ENCODE measurements at places on chromosomes 4 and X.
A peak's percentile ranks its signal among the peaks of the same experiment; 100 is the strongest.

DNA sequence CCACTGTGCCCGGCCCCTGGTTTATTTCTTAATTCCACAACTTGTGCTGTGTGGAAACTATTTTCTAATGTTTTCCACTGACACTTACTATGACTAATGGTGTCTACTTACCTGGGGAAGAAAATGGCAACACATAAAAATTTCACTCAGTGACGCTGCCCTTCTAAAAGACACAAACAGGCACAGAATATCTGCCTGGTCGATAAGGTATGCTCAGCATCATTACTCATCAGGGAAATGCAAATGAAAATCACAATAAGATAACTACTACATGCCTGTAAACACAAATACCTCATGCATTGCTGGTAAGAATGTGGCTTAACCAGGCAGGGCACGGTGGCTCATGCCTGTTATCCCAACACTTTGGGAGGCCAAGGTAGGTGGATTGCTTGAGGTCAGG, 61.6 kb downstream of the UBE2K start:
- no peaks in the 10 kb centered on the region for H3K4me1 ChIP-seq
- H3K36me3 ChIP-seq, result peaks cover 24% of the 10 kb centered on the region
- H3K27me3 ChIP-seq, result no peaks in the 10 kb centered on the region
- no peak for DNase-seq
- no peak overlapping the region for H3K27ac ChIP-seq

- no peak overlapping the region for H3K4me3 ChIP-seq
- DNase-seq, result no peak
- H3K36me3 ChIP-seq, result no peaks in the 10 kb centered on the region
- H3K27me3 ChIP-seq, result no peaks in the 10 kb centered on the region
- H3K4me1 ChIP-seq, result no peaks in the 10 kb centered on the region
- no peak overlapping the region for H3K27ac ChIP-seq
These were observed 8.0 kb downstream of the FAM241A start for GRCh38 chr4:112153211-112153791.

GRCh38 chr4:57048590-57049304, 61.4 kb downstream of the IGFBP7 start:
- no peak overlapping the region for H3K4me3 ChIP-seq
- no peaks in the 10 kb centered on the region for H3K27me3 ChIP-seq
- no peaks in the 10 kb centered on the region for H3K4me1 ChIP-seq
- H3K36me3 ChIP-seq, result no peaks in the 10 kb centered on the region
- no peak overlapping the region for H3K27ac ChIP-seq
- DNase-seq, result no peak

- DNase-seq, result no peak
- no peak overlapping the region for H3K27ac ChIP-seq
- H3K4me1 ChIP-seq, result peaks cover 7% of the 10 kb centered on the region
- H3K36me3 ChIP-seq, result peaks cover 15% of the 10 kb centered on the region
- no peak overlapping the region for H3K4me3 ChIP-seq
- H3K27me3 ChIP-seq, result no peaks in the 10 kb centered on the region
These were observed 19.7 kb downstream of the RNF212 start for GRCh38 chr4:1093391-1094335.

- peak overlapping the region; percentile 58 for H3K27ac ChIP-seq
- DNase-seq, result peak; percentile 36
- no peaks in the 10 kb centered on the region for H3K36me3 ChIP-seq
- H3K27me3 ChIP-seq, result no peaks in the 10 kb centered on the region
- H3K4me1 ChIP-seq, result peaks cover 16% of the 10 kb centered on the region
- no peak overlapping the region for H3K4me3 ChIP-seq
These were observed 207.4 kb upstream of the JADE1 start for GRCh38 chr4:128601991-128602695.

DNA sequence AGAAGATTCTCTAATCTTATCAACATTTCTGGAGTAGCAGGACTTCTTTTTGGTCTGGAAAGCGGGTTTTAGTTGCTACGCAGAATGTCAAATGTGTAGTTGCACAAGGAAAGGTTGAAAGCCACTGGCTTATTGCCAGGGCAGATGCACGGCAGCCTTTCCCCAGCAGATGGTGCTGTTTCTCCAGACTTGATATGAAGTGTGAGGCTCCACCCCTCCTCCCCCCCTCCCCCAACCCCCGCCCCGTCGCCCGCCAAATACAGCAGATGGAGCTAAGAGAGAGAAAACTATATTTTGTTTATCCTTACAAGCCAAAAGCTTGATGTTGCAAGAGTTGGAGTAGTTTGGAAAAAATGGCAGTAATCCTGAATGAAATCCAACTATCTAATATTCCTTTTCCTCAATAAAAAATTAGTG, 32.0 kb downstream of the ENOPH1 start:
- peaks cover 17% of the 10 kb centered on the region for H3K36me3 ChIP-seq
- no peaks in the 10 kb centered on the region for H3K4me1 ChIP-seq
- no peaks in the 10 kb centered on the region for H3K27me3 ChIP-seq
- no peak overlapping the region for H3K27ac ChIP-seq

DNA sequence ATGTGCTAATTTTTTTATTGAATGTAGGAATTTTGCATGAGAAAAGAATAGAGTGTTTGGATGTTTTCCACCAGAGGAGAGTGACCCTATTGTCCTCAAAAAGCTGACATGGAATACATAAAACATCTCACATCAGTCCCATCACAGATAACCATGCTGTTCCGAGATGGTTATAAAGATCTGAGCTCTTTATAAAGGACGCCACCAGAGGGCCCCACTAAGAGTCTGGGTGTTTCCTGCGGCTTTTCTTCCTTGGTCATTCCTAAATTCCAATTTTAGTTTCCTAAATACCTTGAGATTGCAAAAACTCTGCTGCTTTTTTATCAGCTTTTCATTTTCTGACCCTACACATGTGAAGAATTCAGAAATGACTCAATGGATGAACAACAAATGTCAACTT, 504.5 kb upstream of the FRG1 start:
- H3K27ac ChIP-seq, result no peak overlapping the region
- no peaks in the 10 kb centered on the region for H3K4me1 ChIP-seq
- H3K36me3 ChIP-seq, result no peaks in the 10 kb centered on the region
- H3K4me3 ChIP-seq, result no peak overlapping the region
- no peaks in the 10 kb centered on the region for H3K27me3 ChIP-seq
- no peak for DNase-seq

DNA sequence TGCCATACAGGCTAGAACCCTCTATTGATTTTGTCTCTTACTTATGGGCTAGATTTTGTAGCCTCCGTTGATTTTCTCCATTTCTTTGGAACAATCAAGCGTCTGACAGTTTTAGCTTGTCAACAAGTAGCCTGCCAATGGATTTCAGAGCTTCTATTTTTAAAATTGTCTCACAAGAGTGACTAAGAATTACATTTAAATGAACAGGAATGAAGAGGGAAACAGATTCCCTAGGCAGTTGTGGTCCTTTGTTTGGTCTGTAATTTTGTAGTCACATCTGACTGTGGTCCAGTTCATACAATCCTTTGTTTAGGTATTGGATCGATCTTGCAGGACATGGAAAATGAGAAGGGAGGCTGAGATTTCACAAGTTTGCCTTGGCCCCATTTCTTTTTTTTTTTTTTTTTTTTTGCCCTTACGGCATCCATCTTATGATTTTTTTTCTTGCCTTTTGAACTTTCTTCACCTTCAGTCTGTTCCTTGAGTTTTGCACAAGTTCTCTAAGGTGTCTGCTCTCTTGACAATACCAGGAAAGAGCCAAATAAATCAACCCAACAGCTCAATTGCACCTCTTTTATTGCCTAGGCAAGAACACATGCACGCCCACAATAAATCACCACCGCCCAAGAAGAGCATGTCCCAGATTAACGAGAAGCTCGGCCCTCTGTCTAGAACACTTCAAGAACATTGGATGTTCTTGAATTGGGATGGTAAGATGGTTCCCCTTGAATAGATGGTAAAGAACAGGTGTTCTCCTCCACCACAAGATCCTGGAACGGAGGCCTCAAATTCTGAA, 86.5 kb upstream of the EGFL6 start:
- peaks cover 32% of the 10 kb centered on the region for H3K27me3 ChIP-seq
- H3K4me3 ChIP-seq, result no peak overlapping the region
- H3K27ac ChIP-seq, result no peak overlapping the region
- no peaks in the 10 kb centered on the region for H3K36me3 ChIP-seq

DNA sequence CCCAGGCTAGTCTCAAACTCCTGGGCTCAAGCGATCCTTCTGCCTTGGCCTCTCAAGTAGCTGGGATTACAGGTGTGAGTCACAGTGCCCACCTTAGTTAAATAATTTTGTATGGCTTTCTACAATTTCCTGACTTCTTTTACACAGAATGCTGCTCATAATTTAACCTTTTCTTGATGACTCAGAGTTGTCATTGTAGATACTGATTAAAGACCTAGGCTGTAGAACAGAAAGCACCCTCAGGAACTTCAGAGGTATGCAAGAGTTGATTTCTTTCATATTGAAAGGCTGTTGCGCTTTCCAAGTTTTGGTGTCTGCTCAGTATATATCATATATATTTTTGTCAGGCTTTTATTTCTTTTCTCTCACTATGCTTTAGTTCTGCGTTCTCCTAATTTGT, 21.1 kb upstream of the GPR34 start:
- no peak overlapping the region for H3K27ac ChIP-seq
- H3K27me3 ChIP-seq, result peaks cover 8% of the 10 kb centered on the region
- DNase-seq, result no peak
- H3K4me3 ChIP-seq, result no peak overlapping the region

GRCh38 chr4:7830747-7831146, 108.9 kb downstream of the AFAP1 start:
- no peak overlapping the region for H3K4me3 ChIP-seq
- peaks cover 11% of the 10 kb centered on the region for H3K4me1 ChIP-seq
- H3K36me3 ChIP-seq, result peaks cover 14% of the 10 kb centered on the region
- DNase-seq, result no peak

DNA sequence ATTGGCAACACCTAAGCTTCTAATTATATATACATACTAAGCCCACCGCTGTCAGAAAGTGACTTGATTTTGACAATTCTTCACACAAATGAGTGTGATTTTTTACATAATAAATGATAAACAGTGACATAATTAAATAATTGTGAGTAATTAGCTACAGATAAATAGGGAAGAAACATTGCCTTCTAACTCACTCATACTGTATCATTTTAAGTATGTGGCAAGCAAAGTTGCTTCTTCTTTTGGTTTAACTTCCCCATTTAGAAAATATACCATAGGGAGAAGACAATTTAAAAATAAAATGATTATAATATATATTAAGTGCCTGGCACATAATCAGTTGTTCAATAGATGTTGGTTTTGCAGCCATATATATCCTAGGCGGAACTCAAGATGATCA, 644.2 kb downstream of the FSTL5 start:
- H3K27ac ChIP-seq, result no peak overlapping the region
- no peaks in the 10 kb centered on the region for H3K4me1 ChIP-seq
- no peak for DNase-seq
- H3K36me3 ChIP-seq, result no peaks in the 10 kb centered on the region

DNA sequence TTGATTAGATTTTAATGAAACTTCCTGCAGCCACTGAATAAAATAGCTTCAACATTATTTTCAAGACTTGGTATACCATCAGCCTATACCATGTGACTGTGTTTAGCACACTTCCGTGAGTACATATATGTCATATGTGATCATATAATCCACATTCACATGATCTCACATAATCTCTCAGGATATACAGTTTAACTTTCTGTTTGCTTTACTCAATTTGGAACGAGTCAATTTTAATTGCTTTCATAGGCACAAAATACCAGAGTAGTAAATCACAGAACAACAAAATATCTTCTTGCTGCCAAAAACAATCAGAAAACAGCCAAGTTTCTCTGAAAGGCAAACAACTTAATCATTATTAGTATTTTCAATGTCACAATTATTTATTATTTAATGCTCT, 731.1 kb upstream of the DIAPH2 start:
- H3K27ac ChIP-seq, result no peak overlapping the region
- no peak for DNase-seq
- no peaks in the 10 kb centered on the region for H3K4me1 ChIP-seq
- no peak overlapping the region for H3K4me3 ChIP-seq
- H3K27me3 ChIP-seq, result peaks cover 2% of the 10 kb centered on the region

DNA sequence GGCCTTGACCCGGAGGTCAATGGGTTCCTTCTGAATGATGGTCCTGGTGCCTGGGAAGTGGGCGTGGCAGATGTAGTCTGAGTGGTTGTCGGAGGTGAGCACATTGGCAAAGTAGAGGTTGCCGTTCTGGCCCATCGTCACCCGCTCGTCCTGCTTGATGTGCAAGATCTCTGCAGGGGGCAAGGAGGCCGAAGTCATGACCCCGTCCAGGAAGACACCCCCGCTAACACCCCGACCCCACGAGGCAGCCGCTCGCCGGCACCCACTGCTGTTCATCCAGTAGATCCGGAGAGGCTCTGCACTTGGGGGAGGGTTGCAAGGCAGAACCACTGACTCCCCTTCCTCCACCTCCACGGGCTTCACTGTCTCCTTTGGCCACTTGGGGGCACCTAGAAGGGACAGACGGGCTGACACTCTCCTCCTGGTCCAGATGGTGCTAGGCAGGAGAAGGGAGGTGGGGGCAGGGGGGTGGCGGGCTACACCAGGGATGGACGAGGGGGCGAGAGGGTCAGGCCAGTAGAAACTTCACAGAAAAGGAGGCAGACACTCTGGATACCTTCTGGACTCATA, 15.1 kb downstream of the L1CAM start:
- H3K4me1 ChIP-seq, result peaks cover 23% of the 10 kb centered on the region
- H3K36me3 ChIP-seq, result peaks cover 56% of the 10 kb centered on the region
- H3K4me3 ChIP-seq, result no peak overlapping the region
- no peak for DNase-seq
- H3K27me3 ChIP-seq, result no peaks in the 10 kb centered on the region
- H3K27ac ChIP-seq, result no peak overlapping the region

GRCh38 chr4:65791111-65791811, 121.0 kb upstream of the EPHA5 start:
- H3K27me3 ChIP-seq, result no peaks in the 10 kb centered on the region
- H3K36me3 ChIP-seq, result no peaks in the 10 kb centered on the region
- no peaks in the 10 kb centered on the region for H3K4me1 ChIP-seq

- H3K27ac ChIP-seq, result no peak overlapping the region
- no peaks in the 10 kb centered on the region for H3K27me3 ChIP-seq
- no peak overlapping the region for H3K4me3 ChIP-seq
- H3K4me1 ChIP-seq, result peaks cover 7% of the 10 kb centered on the region
- H3K36me3 ChIP-seq, result no peaks in the 10 kb centered on the region
These were observed 15.7 kb downstream of the LGI2 start for GRCh38 chr4:25015012-25015411.

- H3K4me3 ChIP-seq, result no peak overlapping the region
- H3K36me3 ChIP-seq, result no peaks in the 10 kb centered on the region
- H3K4me1 ChIP-seq, result no peaks in the 10 kb centered on the region
- H3K27ac ChIP-seq, result no peak overlapping the region
- no peaks in the 10 kb centered on the region for H3K27me3 ChIP-seq
These were observed 176.9 kb downstream of the PDHA2 start for GRCh38 chr4:96016634-96017299.

DNA sequence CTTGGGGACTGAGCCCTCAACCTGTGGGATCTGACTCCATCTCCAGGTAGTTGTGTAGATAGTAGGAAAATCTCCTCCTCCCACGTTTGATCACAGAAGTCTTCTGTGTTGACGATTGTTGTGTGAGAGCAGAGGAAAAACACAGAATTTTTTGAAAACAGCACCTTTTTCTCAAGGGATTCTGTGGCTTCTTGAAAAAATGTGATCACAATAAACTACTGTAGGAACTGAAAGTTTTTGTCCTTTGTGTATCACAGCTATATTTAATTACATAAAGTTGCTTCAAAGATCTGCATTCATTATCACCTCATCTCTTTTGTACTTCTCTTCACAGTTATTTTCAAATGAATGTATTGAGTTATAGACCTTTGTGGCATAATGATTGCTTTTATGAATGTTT, 85.1 kb downstream of the AFF1 start:
- H3K36me3 ChIP-seq, result no peaks in the 10 kb centered on the region
- H3K4me3 ChIP-seq, result no peak overlapping the region
- no peak for DNase-seq
- no peaks in the 10 kb centered on the region for H3K4me1 ChIP-seq
- H3K27me3 ChIP-seq, result no peaks in the 10 kb centered on the region

Measured in spinal cord (tissue), 10 donors.